ENCODE measurements at places on chromosomes 16 and 17.

DNA sequence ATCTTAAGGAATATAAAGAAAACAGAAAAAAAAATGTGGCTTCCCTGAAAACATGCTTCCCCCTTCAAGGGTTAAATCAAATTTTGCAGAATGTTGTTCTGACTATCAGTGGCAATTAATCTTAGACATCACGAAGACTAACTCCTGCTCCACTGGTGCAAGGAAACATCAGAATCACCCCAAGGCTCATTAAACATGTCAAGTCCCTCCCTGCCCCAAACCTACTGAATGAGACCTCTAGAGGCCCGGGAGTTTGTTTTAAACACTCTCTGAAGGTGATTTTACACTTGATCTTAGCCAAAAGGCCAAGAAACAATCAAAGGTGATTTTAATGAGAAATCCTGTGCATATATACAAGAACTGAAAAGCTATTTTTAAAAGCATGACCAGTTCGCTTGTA, 18.3 kb downstream of the PSME3IP1 start:
- no peak for DNase-seq

DNA sequence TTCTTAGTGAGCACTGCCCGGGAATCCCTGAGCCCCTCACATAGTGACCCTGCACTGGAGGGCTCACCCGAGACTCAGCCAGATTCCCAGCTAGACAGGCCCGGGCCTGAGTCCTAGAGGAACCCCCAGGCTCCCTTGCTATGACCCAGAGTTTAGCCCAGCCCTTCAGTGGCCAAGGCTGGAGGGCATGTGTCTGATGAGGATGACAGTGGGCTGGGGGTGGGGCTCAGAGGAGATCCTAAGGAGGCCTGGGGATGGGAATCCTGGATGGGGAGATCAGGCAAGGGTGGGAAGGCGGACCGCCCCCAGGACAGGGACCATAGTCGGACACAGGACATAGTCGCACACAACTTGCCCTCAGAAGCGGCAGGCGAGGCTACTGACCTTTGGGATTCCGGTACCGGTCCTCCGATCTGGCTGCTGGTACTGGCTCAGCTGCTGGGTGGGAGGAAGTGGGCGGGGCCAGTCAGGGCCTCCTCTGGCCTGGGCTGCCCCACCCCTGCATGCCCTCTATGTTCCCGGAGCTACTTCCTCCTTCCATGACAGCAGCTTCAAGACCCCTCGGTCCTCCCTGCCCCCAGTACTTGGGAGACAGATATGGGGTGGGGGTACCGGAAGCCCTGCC, 1.1 kb downstream of the CD79B start:
- DNase-seq: peak; percentile 73

DNA sequence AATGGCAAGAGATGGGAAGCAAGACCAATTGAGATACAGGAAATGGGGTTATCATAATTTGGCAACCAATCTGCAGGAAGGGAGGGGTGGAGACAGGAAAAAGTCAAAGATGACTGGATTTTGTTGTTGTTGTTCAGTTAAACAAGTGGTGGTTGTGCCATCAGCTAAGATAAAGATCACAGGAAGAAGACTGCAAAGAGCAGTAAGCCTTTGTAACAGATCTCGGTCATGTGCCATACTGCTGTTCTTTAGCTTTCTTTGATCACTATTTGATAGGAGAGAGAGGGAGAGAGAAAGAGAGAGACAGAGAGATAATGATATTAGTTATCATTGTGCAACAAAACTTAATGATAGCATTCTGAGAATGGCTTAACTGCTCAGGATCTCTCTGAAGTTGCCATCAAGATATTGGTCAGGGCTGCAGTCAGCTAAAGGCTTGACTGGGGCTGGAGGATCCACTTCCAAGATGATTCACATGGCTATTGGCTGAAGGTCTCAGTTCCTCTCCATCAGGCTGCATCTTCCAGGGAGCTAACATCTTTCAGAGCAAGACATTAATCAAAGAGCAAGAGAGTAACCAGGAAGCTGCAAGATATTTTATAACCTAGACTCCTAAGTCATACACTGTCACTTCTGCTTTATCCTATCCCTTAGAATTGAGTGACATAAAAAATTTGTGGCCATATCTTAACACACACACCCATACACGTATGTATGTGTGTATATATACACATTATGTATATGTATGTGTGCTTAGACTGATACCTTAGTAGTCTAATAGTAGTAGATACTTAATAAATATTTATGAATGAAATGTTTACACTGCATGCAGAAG, 405.0 kb downstream of the SHISA9 start:
- DNase-seq: no peak

- peak; percentile 42 for DNase-seq
Observed at GRCh38 chr17:35051183-35051578, 12.3 kb downstream of the RFFL start.

- DNase-seq: no peak
Observed at GRCh38 chr16:66798161-66798560, 3.2 kb downstream of the TERB1 start.

All from GM19239 (cell line).